ENCODE measurements at places on chromosomes 1 and 21. TPM values are rescaled to one million over a fixed set of nuclear protein-coding genes. Genes with fewer than 3 reads are reported as not detected.

GRCh38 chr1:24266398-24266941 lies 52.7 kb upstream of the GRHL3 start:
- DNase-seq, result peak; percentile 90

DNA sequence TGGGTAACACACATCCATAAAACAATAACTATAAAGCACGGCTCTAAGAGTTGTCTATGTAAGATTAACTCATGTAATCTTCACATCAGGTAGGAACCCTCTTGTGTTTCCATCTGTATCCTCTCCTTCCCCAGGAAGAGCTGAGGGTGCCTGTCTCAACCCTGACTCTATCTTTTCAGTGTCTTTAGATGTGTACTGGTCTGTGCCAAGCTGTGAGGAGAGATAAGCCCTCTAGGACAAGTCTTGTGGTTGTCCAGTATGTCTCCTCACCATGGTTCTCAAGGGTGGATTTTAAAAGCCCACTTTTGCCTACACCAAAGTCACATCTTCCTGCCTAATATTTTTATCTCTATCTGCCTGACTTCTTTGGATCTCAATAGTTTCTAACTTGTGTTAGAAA lies 300.1 kb downstream of the KCNT2 start:
- DNase-seq, result no peak

DDR2 gene
- total RNA-seq, result 0.91 TPM

DNA sequence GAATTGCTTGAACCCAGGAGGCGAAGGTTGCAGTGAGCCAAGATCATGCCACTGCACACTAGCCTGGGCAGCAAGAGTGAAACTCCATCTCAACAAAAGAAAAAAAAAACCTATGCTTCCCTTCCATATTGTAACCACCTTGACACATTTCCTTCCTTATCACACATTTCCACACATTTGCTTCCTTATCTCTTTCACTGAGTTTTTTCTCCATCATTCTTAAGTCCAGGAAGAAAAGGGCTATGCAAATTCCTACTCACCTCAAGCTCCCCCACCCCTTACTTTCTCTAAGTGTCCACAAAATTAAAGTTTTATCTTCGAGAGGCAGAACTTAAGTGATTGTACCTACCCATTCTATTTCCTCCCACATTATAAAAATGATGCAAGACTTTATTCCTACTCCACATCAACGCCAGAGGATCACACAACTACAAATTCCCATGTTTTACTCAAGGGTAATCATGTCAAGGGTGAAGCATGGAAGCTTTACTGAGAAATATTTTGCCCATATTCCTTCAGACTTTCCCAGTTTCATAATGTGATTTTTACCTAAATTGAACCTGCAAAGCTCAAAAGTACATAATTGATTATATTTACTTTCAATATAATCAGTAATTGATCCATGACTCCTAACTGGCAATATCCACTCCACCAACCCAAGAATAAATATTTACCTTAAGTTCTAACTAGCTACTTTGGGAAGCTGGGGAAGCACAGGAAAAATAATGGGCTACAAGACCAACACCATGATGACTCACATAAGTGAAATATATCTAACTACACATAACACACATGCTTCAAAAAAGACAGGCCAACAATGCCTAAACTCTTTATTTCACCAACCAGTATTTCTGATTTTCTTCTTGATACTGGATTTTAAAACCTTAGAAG lies 9.3 kb downstream of the WDR77 start:
- DNase-seq, result no peak

TRPM2 gene
- 0.60 TPM for total RNA-seq

GRCh38 chr1:2253797-2254480 lies 25.8 kb downstream of the SKI start:
- DNase-seq, result no peak

GRCh38 chr1:238951809-238952208 lies 434.6 kb upstream of the CHRM3 start:
- peak; percentile 81 for DNase-seq

DNA sequence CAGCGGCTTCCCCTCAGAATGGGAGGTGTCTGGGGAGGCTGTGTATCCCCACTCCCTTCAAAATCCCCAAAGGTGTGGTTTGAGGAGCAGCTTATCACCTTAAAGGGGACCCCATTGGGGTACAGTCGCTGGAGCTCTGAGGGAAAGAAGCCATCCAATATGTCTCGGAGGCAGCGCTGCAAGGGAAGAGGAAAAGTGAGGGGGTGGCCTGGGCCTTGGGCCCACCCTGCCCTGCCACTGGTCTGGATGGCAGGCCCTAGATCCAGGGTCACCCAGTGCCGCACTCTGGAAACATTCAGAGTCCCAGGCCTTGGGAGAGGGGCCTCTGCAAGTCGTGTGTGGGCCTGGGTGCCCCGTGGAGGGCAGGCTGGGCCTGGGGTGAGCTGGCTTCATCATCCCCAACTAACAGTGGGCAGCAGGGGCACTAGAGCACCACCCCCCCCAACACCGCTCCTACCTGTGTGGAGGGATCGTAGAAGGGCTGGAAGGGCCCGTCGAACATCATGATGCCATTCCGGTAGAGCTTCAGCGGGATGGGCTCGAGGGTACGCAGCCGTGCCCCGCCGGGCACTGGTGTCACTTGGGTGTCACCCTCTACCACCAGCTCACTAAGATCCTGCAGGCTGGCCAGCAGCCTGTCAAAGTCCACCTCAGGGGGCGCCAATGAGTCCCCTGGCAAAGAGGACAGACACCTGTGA lies 5.6 kb downstream of the SH3BGRL3 start:
- DNase-seq, result peak; percentile 61

GRCh38 chr1:109299558-109300343 lies 7.1 kb downstream of the MYBPHL start:
- DNase-seq, result no peak

DNA sequence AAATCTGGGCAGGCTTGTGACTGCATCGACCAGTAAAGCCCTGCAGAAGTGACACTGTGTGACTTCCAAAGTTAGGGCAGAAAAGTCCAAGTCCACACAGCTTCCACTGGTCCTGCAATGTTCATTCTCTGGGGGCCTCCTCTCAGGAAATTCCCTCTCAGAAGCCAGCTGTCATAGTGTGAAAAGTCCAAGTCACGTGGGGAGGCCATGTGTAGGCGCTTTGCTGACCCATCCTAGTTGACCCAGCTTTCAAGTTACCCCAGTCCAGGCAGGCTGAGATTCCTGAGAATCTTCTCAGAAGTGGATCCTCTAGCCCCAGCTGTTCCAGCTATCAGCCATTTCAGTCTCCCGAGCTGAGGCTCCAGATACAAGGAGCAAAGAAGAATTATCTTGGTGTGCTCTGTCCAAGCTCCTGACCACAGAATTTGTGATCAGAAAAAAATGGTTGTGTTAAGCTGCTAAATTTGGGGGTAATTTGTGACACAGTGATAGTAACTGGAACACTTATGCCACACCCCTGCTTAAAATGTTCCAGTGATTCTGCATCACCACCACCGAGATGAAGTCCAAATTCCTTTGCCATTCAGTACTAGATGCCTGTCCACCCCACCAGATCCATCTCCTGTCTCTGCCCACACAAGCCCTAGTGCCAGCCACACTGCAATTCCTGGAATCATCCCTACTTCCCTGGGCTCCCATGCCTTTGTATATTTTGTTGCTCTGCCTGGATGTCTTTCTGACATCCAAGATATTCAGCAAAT lies 2.5 kb upstream of the STUM start:
- DNase-seq, result no peak

SEC16B gene
- 1.5 TPM for total RNA-seq

DNA sequence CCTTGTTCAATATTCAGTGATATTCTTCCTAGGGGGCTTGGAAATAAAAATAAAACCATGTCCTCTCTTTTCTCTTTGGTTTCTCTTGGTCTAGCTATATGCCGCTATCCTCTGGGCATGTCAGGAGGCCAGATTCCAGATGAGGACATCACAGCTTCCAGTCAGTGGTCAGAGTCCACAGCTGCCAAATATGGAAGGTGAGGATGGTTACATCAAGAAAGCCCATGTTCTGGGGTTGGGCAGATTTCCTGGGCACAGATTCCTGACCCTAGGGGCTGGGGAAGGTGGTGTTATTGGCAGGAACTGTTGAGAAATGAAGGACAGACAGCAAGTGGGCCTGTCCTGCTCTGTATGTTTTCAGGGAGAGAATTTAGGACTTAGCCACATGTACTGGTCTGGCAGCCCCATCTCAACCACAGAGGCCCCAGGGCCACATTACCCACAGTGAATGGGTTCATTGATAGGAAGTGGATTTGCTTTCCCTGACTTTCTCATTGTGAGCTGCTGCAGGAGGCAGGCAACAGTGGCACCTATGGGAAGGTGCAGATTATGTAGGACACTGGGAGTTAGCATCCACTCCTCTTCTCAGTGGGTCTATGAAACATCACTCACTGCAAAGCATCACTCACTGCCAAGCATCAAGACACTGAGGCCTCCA lies 37.4 kb upstream of the HSD17B7 start:
- DNase-seq, result no peak

SPRR5 gene
- total RNA-seq, result not detected

GJA4 gene
- total RNA-seq, result not detected

- no peak for DNase-seq
Observed at GRCh38 chr1:232363008-232363407, 266.9 kb downstream of the SIPA1L2 start.

GRCh38 chr1:147189514-147189913 lies 17.2 kb upstream of the PRKAB2 start:
- no peak for DNase-seq

All from HT-29 (cell line).